ENCODE measurements at places on chromosomes 1 and 21.
A peak's percentile ranks its signal among the peaks of the same experiment; 100 is the strongest.

GRCh38 chr1:20142001-20142710, 3.0 kb downstream of the PLA2G2F start:
- peaks cover 7% of the 10 kb centered on the region for H3K27me3 ChIP-seq
- DNase-seq, result no peak
- H3K4me3 ChIP-seq, result no peak overlapping the region
- H3K4me1 ChIP-seq, result no peaks in the 10 kb centered on the region
- H3K36me3 ChIP-seq, result no peaks in the 10 kb centered on the region

GRCh38 chr1:158019171-158019868, 25.9 kb downstream of the KIRREL1 start:
- H3K36me3 ChIP-seq, result no peaks in the 10 kb centered on the region
- H3K4me1 ChIP-seq, result no peaks in the 10 kb centered on the region
- no peak overlapping the region for H3K4me3 ChIP-seq
- DNase-seq, result no peak
- no peak overlapping the region for H3K27ac ChIP-seq

- no peak for DNase-seq
- H3K4me3 ChIP-seq, result no peak overlapping the region
- H3K27ac ChIP-seq, result no peak overlapping the region
- no peaks in the 10 kb centered on the region for H3K36me3 ChIP-seq
- H3K27me3 ChIP-seq, result no peaks in the 10 kb centered on the region
- H3K4me1 ChIP-seq, result peaks cover 25% of the 10 kb centered on the region
Observed at GRCh38 chr1:230303822-230304221, 122.3 kb downstream of the PGBD5 start.

DNA sequence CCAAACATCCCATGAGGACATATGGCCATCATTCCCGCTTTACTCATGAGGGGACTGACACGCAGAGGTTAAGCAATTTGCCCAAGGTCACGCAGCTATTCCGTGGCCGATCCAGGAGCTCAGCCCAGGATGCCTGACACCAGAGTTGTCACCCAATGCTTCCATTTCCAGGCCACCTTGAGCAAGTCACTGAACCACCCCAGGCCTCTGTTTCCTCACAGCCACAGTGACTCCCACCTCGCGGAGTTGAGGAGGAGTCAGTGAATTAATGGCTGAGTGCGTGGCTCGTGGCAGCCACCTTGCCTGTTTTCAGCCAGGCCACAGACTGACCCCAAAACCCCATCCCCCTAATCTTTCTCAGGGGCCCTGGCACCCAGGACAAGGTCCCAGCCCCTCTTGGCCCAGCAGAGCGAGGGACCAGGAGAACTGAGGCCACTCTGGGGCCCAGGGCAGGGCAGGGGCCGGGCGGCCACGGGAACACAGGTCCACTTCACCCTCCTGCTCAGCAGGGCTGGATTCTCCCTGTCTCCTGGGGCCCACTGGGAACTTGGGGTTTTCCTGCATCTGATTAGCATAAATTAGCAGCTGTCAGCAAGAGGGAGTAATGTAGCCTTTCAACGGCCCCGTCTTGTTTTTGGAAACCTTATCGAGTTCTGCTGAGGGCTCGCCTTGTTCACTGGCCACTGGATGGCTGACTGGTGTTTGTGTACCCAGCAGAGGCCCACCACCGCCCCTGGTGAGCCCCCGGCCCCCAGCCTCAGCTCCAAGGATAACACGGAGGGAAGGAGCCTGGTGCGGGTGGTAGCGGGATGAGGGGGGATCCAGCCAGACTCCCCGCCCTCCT, 19.7 kb upstream of the LAPTM5 start:
- DNase-seq, result no peak
- H3K4me3 ChIP-seq, result no peak overlapping the region
- H3K27ac ChIP-seq, result no peak overlapping the region
- no peaks in the 10 kb centered on the region for H3K36me3 ChIP-seq
- no peaks in the 10 kb centered on the region for H3K27me3 ChIP-seq

- H3K27me3 ChIP-seq, result no peaks in the 10 kb centered on the region
- H3K4me1 ChIP-seq, result no peaks in the 10 kb centered on the region
- H3K4me3 ChIP-seq, result no peak overlapping the region
- H3K27ac ChIP-seq, result no peak overlapping the region
- H3K36me3 ChIP-seq, result no peaks in the 10 kb centered on the region
Observed at GRCh38 chr1:80540596-80540995, 1260.1 kb upstream of the ADGRL2 start.

DNA sequence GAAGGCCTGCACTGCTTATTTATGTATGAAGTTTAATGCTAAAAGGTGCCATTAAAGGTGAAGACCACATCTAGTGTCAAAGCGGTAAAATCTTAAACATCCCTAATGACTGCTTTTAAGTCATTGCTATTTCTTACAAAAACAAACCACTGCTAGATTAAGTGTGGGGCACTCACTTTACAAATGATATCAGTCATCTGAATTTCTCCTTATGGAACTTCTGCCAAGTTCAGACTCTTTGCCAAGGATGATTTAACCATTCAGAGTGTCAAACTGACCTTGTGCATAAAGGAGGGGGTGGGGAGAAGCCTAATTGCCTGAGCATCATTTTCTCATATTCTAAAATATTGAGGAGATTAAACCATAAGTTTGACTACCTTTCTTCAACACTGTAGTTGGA, 271.5 kb downstream of the TGFB2 start:
- DNase-seq, result no peak
- no peaks in the 10 kb centered on the region for H3K27me3 ChIP-seq
- H3K4me1 ChIP-seq, result no peaks in the 10 kb centered on the region
- no peak overlapping the region for H3K27ac ChIP-seq
- no peaks in the 10 kb centered on the region for H3K36me3 ChIP-seq

- no peak overlapping the region for H3K27ac ChIP-seq
- no peaks in the 10 kb centered on the region for H3K4me1 ChIP-seq
- no peak for DNase-seq
- no peaks in the 10 kb centered on the region for H3K36me3 ChIP-seq
- H3K27me3 ChIP-seq, result peaks cover 28% of the 10 kb centered on the region
Observed at GRCh38 chr1:22851517-22851916, 121.1 kb downstream of the LACTBL1 start.

- H3K36me3 ChIP-seq, result no peaks in the 10 kb centered on the region
- H3K4me3 ChIP-seq, result no peak overlapping the region
- H3K27me3 ChIP-seq, result no peaks in the 10 kb centered on the region
- no peak for DNase-seq
- no peak overlapping the region for H3K27ac ChIP-seq
Observed at GRCh38 chr21:45326169-45326851, 38.6 kb upstream of the POFUT2 start.

DNA sequence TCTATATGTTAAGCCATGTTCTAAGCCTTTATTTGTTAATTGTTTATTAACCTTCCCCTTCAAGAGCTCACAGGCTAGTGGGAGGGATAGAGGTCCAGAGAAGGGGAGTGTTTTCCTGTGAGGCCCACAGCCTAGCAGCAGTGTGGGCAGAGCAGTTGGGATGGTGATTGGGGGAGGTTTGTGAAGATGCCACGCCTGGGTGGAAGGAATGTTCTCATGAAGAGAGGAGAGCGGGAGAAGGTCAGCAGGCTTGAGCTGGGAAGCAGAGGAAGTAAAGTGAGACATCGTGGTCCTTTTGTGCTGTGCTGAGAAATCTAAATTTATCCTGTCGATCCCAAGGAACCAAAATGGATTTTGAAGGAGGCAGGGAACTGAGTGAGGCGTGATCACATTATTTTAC, 42.6 kb downstream of the TRAPPC10 start:
- H3K27me3 ChIP-seq, result no peaks in the 10 kb centered on the region
- H3K4me3 ChIP-seq, result no peak overlapping the region
- peak overlapping the region; percentile 48 for H3K27ac ChIP-seq
- H3K36me3 ChIP-seq, result peaks cover 91% of the 10 kb centered on the region
- DNase-seq, result no peak

- no peaks in the 10 kb centered on the region for H3K36me3 ChIP-seq
- no peak overlapping the region for H3K4me3 ChIP-seq
- peaks cover 60% of the 10 kb centered on the region for H3K27me3 ChIP-seq
- H3K4me1 ChIP-seq, result no peaks in the 10 kb centered on the region
- H3K27ac ChIP-seq, result no peak overlapping the region
- DNase-seq, result no peak
Observed at GRCh38 chr21:41610042-41610839, 102.3 kb upstream of the TMPRSS2 start.

DNA sequence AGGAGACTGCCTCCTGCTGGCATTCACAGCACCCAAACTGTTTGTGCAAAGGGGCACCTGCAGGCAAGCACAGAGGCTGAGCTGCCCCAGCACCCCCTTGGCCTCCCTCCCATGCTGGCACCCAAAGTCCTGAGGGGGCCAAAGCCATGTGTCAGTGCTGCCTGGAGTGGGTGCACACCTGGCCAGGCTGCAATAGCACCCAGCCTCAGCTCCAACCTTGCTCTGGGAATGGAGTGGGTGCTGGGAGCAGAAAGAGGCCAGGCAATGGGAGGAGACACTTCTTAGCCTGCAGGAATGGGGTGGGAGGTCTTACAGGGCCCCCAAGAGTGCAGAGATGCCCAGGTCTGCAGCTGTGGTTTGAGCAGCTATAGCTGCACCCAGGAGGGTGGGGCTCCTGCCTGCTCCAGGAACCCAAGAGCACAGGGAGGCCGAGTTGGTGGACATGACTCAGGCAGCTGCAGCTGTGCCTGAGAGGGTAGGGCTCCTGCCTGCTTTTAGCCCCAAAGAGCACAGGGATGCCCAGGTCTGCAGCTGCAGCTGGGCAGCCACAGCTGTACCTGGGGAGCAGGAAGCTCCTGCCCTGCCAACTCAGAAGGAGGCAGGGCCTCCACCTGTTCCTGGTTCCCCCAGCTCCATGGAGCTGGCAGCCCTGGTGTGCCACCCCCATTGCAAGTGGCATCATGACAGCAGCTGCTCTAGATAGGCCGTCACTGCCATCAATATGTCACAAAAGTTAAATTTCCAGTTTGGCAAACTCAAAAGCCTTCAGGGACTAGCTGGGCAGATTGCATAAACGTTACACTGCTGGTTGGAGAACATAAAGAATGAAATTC, 5.3 kb upstream of the CHD1L start:
- peaks cover 3% of the 10 kb centered on the region for H3K4me1 ChIP-seq
- no peaks in the 10 kb centered on the region for H3K36me3 ChIP-seq
- no peaks in the 10 kb centered on the region for H3K27me3 ChIP-seq
- DNase-seq, result no peak

GRCh38 chr1:175742790-175743459, 470 bp downstream of the TNR start:
- no peaks in the 10 kb centered on the region for H3K36me3 ChIP-seq
- no peak for DNase-seq
- no peak overlapping the region for H3K27ac ChIP-seq
- H3K27me3 ChIP-seq, result peaks cover 47% of the 10 kb centered on the region
- H3K4me3 ChIP-seq, result no peak overlapping the region

DNA sequence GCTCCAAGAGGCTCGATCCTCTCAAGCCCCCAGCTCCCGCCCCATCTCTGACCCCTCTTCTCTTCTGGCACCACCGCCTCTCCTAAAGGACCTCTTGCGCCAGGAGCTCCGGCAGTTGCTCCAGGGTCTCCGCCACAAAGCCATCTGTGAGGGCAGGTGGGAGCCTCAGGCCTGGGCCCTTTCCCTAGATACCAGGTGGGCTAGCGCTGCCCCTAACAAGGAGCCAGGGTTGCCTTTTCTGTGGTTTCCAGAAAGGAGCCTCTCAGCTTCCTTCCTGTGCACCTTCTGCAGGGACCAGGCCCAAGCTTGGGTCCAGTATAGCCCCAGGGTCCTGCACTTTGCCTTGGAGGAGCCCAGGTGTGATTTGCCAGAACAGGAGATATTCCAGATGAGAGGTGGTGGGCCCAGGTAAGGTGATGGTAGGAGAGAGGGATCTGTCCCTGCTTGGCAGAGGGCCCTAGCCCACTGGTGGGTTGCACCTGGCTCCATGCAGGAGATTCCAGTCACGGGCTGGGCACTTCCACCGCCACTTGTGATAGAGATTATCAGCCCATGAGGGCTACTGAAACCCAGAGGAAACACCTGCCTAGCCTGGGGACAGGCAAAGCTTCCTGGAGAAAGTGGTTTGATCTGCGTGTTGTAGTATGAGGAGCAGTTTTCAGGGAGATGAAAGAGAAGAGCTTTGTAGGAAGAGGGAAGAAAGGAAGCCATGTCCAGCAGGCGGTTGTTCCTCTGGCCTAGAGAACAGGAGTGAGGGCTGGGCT, 1.0 kb downstream of the CCDC24 start:
- peaks cover 20% of the 10 kb centered on the region for H3K4me1 ChIP-seq
- H3K4me3 ChIP-seq, result peak overlapping the region; percentile 84
- no peaks in the 10 kb centered on the region for H3K27me3 ChIP-seq
- peak overlapping the region; percentile 90 for H3K27ac ChIP-seq
- DNase-seq, result no peak
- peaks cover 3% of the 10 kb centered on the region for H3K36me3 ChIP-seq

GRCh38 chr21:15243406-15243805, 178.6 kb upstream of the NRIP1 start:
- H3K27ac ChIP-seq, result no peak overlapping the region
- H3K36me3 ChIP-seq, result no peaks in the 10 kb centered on the region
- no peaks in the 10 kb centered on the region for H3K4me1 ChIP-seq
- DNase-seq, result no peak
- H3K4me3 ChIP-seq, result no peak overlapping the region
- H3K27me3 ChIP-seq, result no peaks in the 10 kb centered on the region

GRCh38 chr1:36513676-36514473, 31.2 kb upstream of the CSF3R start:
- H3K36me3 ChIP-seq, result no peaks in the 10 kb centered on the region
- no peak overlapping the region for H3K4me3 ChIP-seq
- no peak for DNase-seq
- no peaks in the 10 kb centered on the region for H3K4me1 ChIP-seq
- no peak overlapping the region for H3K27ac ChIP-seq

GRCh38 chr1:26429721-26430120, 2.4 kb upstream of the DHDDS start:
- no peaks in the 10 kb centered on the region for H3K27me3 ChIP-seq
- DNase-seq, result no peak
- H3K36me3 ChIP-seq, result peaks cover 19% of the 10 kb centered on the region
- H3K4me1 ChIP-seq, result peaks cover 26% of the 10 kb centered on the region
- no peak overlapping the region for H3K27ac ChIP-seq

GRCh38 chr1:220703305-220703704, 13.1 kb downstream of the C1orf115 start:
- no peaks in the 10 kb centered on the region for H3K4me1 ChIP-seq
- no peak for DNase-seq
- H3K27ac ChIP-seq, result no peak overlapping the region
- peaks cover 15% of the 10 kb centered on the region for H3K27me3 ChIP-seq

DNA sequence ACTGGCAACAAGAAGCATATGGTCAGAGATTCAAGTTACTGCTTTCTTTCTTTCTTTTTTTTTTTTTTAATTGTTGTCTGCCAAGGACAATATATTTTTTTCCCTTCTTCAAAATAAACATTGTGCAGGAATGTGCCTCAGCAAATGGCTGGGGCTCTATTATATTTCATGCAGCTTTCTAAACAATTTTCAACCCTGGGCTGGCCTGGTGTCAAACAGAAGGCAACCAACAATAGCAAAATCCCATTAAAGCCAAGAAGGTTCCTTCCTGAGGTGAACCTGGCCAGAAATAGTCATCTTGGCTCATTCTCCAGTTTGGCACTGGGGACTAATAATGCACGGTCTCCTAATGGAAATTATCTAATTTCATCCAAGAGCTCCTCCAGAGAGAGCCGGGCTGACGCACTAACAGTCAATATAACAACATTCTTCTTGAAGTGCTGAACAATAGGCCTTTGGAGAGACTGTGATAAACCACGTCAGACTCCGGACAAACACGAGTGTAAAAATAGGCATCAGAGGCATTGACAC, 35.7 kb upstream of the HLX start:
- H3K4me3 ChIP-seq, result no peak overlapping the region
- H3K4me1 ChIP-seq, result no peaks in the 10 kb centered on the region
- no peak for DNase-seq
- H3K36me3 ChIP-seq, result no peaks in the 10 kb centered on the region
- H3K27ac ChIP-seq, result no peak overlapping the region

Measured in activated T-cell treated with anti-CD3 and anti-CD28 coated beads, Interleukin-2, amount 50 U/mL, for 24 hours (primary cell).